HCT116 (cell line): ENCODE measurements at places on chromosomes 4 and X. TPM values are rescaled to one million over a fixed set of nuclear protein-coding genes. Genes with fewer than 3 reads are reported as not detected.

DNA sequence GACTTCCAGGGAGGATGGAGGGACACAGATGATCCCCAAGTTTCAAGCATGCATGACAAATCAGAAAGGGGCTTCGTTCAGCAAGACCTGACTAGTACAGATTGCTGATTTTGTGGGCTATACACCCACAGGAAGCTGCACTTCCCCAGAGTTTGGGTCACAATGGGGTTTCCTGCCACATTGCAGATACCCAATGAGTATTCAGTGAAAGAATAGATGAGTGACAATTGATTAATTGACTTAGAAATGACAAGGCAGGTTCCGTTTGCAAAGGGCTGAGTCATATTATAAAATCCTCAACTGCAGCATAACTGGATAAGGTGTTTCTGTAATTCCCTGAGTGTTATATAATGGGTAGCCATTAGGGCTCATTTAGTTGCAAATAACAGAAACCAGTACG is 146.6 kb upstream of the TBL1X start:
- DNase-seq = no peak

MAGEB6B gene
- total RNA-seq = not detected

NWD2 gene
- not detected for total RNA-seq

BEX1 gene
- total RNA-seq = not detected

PCDH11X gene
- total RNA-seq = not detected

GRCh38 chrX:2875136-2875481 is 46.4 kb downstream of the GYG2 start:
- DNase-seq = no peak
